Stimulated activated CD4-positive, alpha-beta T cell treated with anti-CD3 and anti-CD28 coated beads, Interleukin-12 subunit alpha, Interleukin-12 subunit beta, amount 100 ng/mL, for 4 hours (primary cell): ENCODE measurements at places on chromosomes 5 and 9.

- DNase-seq = no peak
Observed at GRCh38 chr5:179780362-179780761, 13.4 kb upstream of the LTC4S start.

GRCh38 chr9:83429229-83429628, 109.0 kb downstream of the FRMD3 start:
- no peak for DNase-seq

DNA sequence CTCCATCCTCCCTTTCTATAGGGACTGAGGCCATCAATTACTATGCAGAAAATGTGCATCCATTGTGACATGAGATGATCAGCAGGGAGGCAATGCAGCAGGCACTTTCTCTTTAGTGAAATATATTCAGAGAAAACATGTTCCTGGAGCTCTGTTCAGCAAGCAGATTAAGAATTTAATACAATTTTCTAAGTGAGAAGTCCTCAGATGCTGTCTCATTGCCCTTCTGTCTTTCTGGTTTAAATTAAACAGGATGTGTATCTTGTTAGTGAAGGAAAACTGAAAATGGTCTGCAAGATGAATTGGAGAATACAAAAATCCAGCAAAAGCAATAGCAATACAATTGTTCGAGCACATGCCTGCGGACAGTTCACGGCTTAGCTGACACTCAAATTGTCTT, 445.8 kb upstream of the RIOK2 start:
- DNase-seq = no peak

DNA sequence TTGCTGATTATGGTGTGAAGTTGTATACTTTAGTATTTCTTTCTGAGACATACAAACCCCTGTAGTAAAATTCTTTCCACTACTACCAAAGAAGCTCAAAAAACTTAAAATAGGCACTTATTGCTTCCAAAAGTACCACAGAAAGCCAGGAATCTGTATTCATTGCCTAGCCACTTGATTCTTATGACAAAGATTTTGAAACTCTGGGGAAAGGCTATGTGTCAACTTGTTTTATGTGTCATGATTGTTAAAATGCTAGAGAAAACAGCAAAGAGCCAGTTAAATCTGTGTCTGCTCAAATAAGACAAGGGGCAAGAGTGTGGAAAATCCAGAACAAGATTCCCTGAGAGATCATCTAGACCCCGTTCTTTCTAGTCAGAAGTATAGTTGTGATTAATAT, 6.0 kb downstream of the KIF2A start:
- no peak for DNase-seq

DNA sequence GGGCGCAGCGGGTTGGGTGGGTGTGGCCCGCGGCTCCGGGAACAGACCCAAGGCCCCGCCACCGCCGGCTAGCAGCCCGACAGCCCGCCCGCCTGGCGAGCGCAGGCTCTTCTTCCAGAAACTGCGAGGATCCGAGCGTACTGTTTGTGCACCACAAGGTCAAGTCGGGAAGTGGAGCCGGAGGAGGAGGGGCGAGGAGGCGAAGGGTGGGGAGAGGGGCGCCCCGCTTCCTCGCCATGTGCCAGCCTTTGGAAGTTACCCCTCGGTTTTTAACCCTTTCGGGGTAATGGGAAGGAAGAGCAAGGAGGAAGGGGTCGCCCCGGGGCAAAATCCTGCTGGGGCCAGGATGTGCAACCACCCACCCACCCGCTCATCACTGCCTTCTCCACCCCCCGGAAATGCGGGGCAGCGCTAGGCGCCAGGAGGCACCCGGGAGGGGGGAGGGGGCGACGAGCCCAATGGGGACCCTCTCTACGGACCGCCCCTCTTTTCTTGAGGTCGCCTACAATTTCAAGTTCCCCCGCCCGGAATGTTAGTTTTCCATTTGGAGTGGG, 1.1 kb upstream of the JADE2 start:
- peak; percentile 63 for DNase-seq

DNA sequence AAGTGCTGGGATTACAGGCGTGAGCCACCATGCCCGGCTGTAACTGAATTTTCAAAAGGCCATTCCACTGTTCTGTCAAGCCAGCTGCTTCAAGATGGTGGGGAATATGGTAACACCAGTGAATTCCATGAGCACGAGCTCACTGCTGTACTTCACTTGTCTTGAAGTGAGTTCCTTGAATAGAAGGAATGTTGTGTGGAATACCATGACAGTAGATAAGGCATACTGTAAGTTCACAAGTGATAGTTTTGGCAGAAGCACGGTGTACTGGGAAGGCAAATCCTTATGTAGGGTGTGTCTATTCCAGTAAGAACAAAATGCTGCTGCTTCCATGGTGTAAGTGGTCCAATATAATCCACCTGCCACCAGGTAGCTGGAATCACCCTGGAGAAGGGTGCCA, 6.6 kb upstream of the PRXL2C start:
- no peak for DNase-seq

GRCh38 chr9:125375820-125376219, 114.2 kb downstream of the GAPVD1 start:
- no peak for DNase-seq

DNA sequence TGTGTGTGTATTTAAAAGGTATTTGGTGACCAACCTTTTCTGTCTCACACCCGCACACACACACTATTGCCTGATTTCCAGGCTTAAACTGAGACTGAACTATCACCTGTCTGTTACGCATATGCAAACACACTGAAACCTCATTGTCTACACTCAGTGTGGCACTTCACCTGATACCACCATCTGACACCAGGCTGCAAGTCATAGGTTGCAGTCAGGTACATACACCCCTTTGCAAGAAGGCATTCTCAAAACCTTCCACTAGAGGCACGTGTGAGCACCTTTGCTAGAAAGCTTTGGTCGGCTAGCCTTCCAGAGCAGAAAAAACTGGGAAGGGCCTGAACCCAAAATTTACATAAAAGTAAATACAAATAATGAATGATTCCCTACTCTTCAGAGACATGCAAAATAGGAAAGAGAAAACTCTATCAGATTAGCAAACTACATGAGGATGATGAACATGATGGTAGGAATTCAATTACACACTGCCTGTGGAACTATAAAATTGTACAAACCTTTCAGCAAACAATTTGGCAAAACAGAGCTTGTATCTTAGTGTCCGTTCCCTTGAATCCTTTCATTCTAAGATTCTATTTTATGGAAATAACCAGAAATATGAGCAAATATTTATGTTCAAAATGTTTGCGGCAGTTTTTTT, 5.9 kb upstream of the FOXD1 start:
- DNase-seq = no peak

DNA sequence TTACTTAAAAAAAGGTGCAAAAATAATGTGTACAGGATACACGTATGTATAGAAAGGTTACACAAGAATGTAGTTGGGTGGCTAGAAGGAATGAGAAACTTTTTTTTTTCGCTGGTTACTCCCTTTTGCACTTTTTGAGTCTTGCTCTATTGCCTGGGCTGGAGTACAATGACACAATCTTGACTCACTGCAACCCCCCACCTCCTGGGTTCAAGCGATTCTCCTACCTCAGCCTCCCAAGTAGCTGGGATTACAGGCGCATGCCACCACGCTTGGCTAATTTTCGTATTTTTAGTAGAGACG, 15.8 kb downstream of the FBXW11 start:
- no peak for DNase-seq

- no peak for DNase-seq
Observed at GRCh38 chr9:370086-370485, 155.4 kb downstream of the DOCK8 start.

- DNase-seq = no peak
Observed at GRCh38 chr5:53962306-53962705, 348.1 kb downstream of the ARL15 start.

- DNase-seq = no peak
Observed at GRCh38 chr5:66326276-66326675, 182.2 kb downstream of the SREK1 start.

DNA sequence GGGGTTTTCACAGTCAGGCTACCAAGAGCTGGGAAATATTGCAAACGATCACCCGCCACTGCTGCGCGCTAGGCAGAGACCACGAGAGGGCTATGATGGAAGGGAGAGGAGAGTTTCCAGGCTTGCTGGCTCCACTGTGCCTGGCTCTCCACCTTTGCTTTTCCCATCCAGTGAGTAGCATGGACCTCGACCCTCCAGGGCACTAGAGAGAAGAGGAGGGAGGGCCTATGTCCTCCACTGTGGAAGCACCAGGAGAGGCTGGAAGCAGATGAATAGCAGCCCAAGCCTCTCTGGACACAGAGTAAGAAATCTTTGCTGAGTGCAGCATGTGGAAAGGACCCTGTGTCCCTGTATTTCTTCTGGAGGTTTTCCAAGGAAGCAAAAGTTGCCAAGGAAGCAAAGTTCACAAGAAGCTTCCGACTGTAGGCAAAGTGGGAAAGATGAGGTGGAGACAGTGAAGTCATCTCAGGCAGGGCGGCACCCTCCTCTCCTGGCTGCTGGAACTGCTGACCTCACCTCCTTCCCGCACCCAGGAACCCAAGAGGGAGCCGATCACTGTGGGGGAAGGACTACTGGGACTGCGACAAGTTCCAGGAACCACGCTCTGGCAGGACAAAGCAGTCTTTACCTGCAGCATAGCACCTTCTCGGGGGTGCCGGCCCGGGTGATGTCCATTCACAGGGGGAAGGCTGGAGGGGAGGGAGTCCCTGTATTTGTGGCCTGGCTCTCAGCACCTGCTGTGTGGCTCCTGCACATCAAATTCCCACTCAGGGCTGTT, 79.6 kb downstream of the CSNK1A1 start:
- DNase-seq = no peak

DNA sequence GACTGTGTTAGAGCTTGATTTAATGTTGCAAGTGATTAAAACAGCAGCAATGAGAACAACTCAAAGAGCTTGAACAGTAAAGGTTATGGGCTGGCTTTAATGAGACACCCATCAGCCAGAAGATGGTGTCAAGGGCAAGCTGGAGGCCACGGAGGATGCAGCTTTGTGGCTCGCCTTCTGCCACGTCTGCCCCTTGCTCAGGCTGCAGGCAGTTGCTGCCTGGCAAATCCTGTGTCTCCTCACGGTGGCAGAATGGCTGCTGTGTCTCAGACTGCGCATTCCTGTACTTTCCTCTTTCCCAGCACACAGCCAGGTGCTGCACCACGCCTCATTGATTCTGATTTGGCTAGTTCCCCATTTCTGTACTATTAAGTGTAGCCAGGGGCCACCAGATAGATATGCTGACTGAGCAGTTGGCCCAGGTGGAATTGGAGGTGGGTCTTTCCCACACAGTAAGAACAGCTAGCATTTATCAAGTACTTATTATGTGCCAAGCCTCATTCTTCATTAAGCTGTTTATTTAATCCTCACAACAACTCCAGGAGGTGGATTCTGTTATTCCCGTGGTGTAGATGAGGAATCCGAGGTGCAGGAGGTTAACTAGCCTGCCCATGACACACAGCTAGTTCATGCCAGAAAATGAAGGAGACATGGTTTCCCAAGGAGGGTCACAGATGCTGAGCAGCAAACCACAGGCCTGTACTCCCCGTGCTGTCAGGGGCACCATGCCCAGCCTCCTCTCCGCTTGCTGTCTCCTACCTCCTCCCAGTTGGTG, 3.5 kb downstream of the NXNL2 start:
- no peak for DNase-seq

- no peak for DNase-seq
Observed at GRCh38 chr5:32223972-32224609, 50.0 kb upstream of the GOLPH3 start.

- DNase-seq = no peak
Observed at GRCh38 chr5:123204251-123204650, 115.2 kb downstream of the PRDM6 start.

DNA sequence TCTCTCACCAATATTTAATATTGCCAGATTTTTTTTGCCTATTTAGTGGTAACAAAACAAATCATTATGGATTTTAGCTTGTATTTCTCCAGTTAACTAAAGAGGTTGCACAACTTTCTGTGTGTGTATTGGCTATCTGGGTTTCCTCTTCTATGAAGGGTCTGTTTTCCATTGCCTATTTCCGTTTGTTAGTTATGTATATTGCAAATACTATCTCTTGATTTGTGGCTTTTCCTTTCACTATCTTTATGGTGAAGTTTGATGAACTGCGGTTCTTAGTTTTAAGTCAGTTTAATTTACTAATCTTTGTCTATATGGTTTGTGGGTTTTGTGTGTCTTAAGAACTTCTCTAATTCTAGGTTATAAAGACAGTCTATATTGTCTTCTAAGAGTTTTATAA, 136.3 kb downstream of the CEP120 start:
- DNase-seq = no peak

DNA sequence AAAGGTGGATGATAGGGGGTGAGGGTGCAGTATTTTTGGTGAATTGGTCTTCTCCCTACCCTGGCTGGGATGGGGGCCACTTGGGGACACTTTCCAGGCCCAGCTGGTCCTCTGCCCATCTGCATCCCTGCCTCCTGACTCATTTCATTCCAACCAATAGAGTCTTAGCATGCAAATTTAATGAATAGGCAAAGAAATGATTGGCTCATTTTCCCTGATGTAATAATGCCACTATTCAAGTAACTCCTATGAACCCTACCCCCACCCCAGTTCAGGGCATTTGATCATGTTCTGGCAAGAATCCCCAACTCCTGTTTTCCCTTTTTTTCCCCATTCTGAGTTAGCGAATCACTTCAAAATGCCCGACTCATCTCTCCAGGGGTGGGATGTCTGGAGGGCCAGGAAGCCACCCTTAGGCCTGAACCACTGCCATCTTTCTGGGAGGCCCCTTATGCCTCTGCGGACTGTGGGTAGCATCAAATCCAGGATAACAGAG, 56.7 kb downstream of the PCDH1 start:
- DNase-seq = no peak

DNA sequence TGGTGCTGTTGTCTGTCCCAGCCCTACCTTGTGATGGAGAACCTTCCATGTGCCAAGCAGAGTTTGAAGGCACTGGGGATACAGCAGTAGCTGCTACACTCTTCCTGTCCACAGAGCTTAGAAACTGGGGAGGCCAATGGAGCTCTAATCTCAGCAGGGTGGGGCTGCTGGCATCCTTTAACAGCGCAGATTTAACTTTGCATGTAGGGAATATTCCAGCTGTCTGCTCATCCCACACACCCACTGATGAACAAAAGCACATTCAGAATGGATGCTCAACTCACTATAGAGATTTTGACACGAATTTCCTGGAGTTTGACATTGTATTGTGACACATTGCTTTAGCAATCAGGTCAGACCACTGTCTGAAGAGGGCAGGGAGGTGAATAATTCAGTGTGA, 49.0 kb downstream of the TMEM215 start:
- no peak for DNase-seq

- DNase-seq = no peak
Observed at GRCh38 chr5:140868721-140869554, at the start of gene PCDHA11. PCDHA11 (plus strand) TSS chr5:140868957; CDS start chr5:140869104, 147 bp downstream.

GRCh38 chr5:62719061-62719720, 140.6 kb downstream of the LRRC70 start:
- DNase-seq = no peak

GRCh38 chr9:114500697-114501292, 4.5 kb downstream of the WHRN start:
- no peak for DNase-seq

DNA sequence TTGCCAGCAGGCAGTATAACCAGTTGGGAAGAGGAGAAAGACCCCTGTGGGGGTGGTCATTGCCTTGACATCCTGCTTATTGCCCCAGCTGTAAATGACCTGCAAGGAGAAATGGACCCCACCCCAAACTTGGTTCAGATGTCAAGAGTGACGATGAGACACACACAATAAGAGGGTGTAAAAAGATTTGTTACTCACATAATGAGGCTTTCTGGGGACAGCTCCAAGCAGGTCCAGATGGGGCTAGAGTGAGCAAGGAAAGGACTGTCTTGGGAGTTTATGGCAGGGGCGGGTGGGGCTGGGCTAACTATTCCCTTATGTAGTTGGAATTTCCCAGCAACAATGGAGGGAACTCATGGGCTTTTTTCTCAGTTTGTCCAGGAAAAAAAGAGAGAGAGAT, 24.1 kb downstream of the ZNF484 start:
- DNase-seq = no peak

- DNase-seq = no peak
Observed at GRCh38 chr9:33919276-33919897, 102.4 kb downstream of the UBE2R2 start.
